ENCODE measurements at places on chromosomes 1 and 21.

GRCh38 chr1:197731449-197731848, 43.8 kb downstream of the DENND1B start:
- DNase-seq: no peak

DNA sequence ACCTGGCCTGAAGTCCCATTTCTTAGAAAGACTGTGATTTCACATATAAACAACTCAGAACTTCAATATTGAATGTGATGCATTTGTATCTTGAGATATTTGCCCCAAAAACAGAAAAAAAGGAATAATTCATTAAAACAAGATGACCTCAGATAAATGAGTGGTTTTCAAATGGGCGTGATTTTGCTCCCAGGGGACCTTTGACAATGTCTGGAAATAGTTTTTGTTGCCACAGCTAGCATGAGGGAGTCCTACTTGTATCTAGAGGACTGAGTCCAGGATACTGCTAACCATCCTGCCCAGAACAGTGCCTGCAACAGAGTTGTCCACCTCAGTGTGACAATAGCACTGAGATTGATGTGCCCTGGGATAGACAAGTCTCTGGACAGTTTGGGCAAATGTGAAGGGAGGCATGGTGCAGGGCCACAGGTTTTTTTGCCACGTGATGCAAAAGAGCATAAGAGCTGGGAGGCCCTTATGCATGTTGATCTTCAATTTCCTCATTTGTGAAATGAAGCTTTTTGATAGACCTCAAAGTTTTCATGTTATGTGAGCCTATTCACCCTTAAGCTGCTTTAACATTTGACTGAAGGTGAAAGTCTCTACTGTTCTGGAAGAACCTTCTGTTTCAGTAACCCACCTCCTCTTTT, 46.2 kb downstream of the MAP3K7CL start:
- DNase-seq: no peak

DNA sequence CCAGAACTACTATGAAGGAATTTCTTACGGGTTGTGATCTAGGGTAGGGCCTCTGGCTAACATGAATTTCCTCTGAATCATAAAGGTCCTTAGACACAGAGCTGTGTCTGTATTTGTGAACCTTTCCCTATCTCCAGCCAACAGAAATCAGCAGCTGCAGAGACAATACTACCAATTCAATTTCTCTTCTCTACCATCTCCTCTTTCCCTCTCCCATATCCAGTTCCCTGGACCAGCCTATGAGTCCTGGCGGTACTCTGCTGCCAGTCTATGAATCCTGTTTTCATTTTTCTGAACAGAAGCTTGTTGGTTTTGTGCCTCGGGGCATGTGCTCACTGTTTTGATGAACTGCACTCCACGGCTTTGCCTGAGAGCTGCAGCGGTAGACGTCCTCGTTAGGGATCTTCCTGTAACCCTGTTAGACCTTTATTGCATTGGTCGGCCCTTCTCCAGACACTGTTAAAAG, 458.0 kb upstream of the VAMP3 start:
- DNase-seq: no peak

DNA sequence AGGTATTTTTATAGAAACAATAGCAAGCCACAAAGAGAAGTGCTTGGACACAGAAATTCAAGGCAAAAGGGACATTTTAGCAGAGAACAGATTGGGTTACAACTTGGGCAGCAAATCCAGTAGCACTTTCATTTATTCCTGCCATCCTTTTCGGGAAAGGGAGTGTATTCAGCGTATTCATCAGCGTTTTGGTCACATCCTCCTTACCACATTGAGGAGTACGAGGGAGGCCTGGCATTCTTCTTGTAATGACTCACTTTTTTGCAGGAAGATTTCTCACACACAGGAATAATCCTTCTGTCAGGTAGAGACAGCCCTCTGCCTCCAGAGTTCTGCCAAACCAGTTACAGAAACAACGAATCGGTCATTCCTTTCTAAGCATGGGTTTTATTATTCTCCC, 18.1 kb upstream of the FAM78B start:
- DNase-seq: no peak

DNA sequence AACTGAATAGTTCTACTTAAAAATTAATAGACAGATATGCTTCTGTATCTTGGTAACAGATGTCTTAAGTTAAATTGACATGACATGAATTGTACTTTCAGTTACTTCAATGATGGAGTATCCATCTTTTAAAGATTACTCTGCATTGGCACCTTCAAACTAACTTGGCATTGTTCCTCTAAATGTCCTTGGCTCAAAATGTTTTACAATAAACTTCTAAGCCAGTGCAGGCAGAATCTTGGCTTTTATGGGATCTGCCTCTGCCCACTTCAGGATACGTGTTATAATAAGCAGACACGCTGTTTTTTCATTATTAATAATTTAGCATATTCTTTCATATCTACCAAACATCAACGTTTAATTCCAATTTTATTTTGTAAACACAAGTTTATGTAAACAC, 873.4 kb upstream of the ADAMTS5 start:
- no peak for DNase-seq

- DNase-seq: no peak
Measured at GRCh38 chr1:31259746-31260145, 20.1 kb upstream of the NKAIN1 start.

DNA sequence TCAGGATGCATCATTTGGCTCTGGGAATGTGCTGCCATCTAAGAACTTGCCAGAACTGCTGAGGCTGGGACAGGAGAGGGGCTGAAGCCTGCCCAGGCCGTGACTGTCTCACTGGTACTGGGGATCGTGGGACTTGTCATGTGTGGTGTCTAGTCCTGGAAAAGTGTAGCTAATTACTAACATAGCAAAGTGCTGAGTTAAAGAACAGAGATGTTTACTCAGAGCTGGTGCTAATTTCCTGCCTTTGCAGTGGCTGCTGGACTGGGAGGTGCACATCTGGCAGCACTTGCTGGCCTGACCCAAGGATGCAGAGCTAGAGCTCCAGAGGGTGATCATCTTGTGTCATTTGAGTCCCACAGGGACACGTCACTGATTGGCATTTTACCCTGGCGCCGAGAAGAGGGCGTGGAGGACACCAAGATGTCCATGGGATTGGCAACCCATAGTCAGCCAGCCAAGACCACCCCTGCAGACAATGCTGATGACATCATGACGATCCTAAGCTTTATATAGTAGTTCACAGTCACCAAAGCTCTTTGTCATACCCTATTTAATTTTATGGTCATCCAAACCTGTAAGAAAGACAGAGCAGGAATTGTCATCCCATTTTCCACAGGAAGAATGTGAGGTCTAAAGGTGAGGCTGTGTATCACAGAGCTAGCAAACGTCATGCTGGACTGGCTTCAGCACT, 110.1 kb upstream of the SLC44A3 start:
- DNase-seq: no peak

- DNase-seq: no peak
Measured at GRCh38 chr1:89837036-89837481, 16.2 kb downstream of the LRRC8D start.

DNA sequence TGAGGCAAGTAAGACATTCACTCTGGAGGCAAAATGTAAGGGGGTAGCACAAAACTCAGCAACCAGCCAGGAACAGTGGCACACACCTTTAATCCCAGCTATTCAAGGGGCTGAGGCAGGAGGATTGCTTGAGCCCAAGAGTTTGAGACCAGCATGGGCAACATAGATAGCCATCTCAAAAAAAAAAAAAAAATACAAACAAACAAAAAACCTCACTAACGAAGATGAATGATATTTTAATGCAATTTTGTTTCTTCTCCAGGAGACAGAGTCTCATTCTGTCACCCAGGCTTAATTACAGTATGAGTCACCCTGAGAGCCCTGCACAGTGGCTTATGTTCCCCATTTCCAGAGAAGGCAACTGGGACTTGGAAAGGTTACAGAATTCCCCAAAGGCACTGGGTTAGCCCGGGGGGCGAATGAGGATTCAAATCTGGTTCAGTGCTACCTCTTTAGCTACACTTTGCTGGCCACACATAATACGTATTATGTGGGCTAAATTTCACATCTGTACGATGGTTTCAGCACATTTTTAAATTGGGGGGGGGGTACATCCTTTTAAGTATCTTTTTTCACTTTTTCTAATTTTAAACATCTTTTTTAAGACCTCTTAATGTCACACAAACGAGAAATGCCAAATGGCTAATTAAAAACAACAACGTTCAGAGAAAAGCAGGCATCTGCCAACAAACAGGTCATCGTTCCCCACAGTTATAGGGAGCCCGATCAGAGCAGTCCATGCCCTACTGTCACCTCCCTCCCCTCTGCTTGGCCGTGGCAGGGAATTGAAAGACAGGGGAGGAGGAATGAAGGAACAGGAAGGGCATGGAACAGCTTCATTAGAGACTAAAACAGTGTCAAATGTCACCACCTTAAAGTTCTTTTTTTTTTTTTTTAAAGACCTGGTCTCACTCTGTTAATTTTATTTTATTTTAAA, 3.5 kb downstream of the CELA2A start:
- DNase-seq: no peak

DNA sequence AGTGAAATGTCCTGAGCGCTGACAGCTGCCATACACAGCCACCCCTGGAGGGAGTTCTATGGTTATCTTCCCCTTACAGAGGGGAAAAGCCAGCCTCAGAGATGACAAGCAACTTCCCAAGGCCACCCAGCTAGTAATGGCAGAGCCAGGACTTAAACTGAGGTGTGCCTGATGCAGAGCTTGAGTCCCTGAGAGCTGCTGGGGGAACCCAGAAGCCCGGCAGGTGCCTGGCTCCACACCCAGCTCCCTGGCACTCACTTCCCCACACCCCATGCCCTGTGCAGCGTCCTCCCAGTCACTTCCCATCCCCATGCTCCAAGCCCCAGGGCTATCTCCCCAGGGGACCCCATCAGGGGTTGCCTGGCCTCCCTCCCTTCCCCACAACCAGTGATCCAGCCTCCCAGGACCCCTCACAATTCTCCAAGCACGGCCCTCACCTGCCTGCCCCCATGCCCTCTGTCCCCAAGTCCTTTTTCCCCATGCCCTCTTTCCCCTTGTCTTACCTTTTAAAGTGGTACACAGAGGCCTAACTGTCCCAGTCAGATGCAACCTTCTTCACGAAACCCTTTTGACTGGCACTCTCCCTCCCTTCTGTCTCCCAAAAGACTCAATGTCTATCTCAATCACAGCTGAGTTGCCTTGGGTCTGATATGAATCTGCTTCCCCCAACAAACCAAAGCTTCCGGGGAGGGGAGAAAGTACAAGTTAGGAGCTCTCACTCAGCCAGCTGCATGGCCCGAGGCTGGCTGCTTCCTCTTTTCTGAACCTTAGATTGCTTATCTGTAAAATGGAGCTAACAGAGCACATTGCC, 39.8 kb upstream of the LRP8 start:
- no peak for DNase-seq

- DNase-seq: no peak
Measured at GRCh38 chr1:94627771-94628498, 86.4 kb upstream of the F3 start.

GRCh38 chr1:61746813-61747212, 4.5 kb downstream of the PATJ start:
- DNase-seq: no peak

DNA sequence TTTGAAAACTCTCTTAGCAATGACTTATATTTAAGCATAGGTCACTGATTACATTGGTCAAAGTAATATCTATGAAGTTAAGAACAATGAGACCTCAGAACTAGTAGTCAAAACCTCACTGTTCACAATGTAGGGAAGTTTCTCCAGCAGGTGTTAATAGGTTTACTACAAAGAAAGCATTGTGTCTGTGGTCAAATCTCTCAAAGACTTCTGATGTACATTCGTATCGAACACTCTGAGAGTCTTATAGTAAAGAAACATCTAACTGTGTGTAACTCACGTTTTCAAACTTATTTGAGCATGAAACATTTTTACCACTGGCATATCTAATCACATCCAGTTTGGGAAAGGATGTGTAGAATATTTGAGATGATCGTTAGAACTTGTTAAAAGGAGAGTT, 76.0 kb downstream of the MAP3K7CL start:
- DNase-seq: no peak
